ENCODE measurements at places on chromosomes 1 and 21.

DNA sequence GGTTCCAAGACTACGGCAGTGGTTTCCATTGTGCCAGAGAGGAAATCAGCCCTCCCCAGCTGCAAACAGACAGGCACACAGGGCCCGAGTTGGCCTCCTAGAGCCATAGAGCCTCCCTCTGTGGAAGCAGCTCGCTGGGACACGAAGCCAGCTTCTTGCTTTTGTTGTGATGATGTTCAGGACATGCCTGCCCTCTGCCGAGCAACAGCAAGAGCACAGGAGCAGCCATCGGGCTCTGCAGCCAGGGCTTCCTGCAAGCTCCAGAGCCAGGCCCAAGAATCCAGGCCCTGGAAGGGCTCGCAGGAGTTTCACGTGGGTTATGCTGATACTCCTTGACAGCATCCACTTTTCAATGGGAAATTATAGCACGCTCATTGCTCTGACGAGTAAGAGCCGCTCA, 18.5 kb downstream of the NPHP4 start:
- no peak for DNase-seq

DNA sequence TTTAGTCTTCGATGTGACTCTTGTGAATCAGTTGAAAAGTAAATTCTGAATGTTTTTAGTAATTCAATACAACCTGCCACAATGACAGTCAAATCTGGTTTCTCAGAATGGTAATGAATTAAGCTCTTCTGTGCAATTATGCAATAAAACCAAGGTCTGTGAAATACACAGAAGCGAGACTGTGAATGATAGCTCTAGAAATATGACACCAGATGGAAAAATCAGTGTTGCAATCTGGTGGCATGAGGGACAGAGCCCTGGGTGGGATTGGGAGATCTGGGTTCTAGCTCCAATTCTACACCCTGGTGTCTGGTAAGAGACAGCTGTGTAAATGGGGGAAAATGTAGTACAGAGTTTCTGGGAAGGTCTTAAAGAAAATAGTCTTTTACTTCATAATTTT, 586.4 kb upstream of the ZRANB2 start:
- DNase-seq: peak; percentile 84

GRCh38 chr1:23343221-23344110, 618 bp downstream of the HNRNPR start:
- no peak for DNase-seq

- DNase-seq: no peak
Measured at GRCh38 chr21:20998456-20998789, 214 bp downstream of the NCAM2 start.

GRCh38 chr1:211935448-211935970, 99.8 kb downstream of the INTS7 start:
- peak; percentile 67 for DNase-seq

- DNase-seq: no peak
Measured at GRCh38 chr1:201053155-201053860, 29.8 kb upstream of the KIF21B start.

DNA sequence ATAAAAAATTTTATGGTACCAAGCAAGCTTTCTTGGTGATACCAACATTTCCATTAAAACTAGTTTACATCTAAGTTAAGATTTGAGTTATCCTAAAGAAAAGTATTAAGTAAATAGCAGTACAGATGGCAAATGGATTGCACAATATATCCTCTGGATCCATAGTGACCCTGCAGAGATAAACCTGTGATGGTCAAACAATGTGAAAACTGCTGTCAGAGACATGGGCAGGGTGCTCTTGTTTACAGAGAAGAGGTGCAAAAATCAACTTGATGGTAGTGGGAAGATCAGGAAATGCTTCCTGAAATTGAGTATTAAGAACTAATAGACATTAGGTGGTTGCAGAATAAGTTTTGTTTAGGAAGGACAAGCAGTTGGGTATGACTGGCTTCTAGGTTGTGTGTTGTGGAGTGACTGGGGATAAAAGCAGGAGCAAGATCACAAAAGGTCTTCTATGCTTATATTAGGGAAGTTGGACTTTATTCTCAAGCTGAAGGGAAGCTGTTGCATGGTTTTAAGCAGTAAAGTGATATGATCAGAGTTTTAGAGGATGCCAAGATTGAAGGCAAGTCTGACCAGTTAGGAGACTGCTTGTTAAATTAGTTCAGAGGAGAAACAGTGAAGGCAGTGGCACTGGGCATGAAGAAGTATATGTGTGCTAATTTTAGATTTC, 9.9 kb downstream of the TTC3 start:
- no peak for DNase-seq

- DNase-seq: no peak
Measured at GRCh38 chr21:41897700-41898099, 18.6 kb upstream of the PRDM15 start.

DNA sequence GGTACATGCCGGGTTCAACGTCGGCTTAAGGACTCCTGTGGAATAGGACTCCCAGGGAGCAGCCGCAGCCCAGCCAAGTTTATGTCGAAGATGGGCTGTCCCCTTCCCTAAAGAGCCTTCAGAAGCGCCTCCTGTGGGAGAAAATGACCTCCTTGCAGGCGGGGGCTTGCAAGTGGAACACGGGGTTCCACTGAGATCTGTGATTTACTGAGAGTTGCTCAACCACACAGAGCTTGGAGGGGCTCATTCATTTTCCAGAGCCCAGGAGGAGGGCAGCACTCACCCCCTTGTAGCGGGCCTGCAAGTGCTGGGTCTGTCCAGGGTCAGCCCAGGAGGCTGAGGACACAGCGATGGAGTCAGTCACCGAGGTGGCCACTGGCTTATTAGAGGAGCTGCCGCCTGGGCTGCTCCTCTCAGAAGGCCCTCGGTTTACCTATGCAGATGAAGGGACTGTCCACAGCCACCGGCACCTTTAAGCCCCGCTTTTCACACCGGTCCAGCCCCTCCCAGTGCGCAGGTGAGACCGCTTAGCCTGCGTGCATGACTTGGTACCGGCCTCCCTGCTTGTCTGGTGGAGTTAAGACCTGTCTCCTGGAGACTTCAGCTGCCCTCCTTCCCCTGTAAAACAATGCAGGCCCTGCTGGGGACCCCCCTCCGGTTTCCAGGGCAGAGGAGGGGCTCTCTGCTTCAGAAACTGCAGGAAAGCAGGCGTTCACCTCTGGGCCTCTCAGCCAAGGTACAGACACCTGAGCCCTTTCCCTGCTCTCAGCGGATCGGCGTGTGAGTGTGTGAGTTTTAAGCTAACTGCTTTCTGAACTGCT, 57.5 kb downstream of the ATP5PO start:
- no peak for DNase-seq

DNA sequence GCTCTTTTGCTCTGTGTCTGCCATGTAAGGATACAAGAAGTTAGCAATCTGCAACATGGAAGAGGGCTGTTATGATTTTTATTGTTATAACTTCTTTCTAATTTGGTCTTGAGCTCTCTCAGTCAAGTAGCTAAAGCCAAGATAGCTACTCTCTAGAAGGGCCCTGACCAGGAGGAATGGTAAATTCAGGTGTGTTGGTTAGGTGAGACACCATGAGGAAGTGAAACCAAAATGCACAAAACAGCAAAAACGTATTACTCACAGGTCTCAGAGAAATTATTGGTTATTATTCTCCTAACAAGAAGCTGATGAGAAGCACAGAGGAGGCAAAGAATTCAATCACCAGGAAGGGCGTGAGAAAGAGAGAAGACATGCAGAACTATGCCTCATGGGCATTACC, 51.8 kb upstream of the INSL5 start:
- DNase-seq: no peak

DNA sequence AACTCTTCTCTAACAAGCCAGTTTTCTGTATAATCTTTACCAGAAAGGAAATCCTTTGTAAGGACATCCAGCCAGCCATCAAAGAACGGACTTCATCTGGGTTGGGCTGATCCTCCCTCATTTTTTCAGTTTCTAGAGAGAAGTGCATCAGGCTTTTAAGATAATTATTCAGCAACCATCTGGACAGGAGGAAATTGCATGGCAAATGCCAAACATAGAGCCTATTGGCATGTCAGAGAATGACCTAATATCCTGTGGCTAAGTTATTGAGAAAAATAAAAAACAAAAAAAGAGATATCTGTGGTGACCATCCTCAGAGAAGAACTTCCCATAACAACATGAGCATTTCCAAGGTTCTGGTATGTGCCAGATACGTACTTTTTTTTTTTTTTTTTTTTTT, 74.9 kb upstream of the BEND5 start:
- DNase-seq: peak; percentile 80

GRCh38 chr1:55585402-55585792, 370.2 kb upstream of the USP24 start:
- DNase-seq: no peak

DNA sequence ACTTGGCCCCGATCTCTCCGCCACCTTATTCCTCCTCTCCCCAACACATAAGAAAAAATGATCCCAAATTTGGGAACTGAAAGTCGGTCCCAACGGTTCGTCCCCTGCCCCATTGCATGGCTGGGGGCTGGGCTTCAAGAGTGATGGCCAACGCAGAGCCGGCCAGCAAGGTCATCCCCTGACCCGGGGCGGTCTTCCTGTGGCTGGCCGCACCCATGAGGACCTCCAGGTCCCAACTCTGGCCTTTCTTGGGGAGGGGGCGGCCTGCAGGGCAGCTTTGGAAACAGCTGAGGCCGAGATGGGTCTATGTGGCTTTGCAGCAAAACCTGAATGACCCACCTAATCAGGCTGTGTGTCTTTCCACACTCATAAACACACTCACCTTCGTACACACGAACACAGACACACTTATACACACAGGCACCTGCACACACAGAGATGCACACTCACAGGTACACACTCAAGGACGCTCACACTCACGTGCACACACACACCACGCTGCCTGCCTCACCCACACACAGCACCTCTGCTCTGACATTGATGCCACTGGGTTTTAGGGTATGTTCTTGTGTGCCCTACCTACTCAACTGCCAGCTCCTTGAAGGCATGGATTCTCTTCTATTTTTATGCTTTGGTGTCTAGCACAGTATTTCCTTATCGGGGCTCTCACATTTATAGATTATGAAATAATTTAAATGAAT, 562 bp downstream of the DYNLT5 start:
- peak; percentile 59 for DNase-seq

DNA sequence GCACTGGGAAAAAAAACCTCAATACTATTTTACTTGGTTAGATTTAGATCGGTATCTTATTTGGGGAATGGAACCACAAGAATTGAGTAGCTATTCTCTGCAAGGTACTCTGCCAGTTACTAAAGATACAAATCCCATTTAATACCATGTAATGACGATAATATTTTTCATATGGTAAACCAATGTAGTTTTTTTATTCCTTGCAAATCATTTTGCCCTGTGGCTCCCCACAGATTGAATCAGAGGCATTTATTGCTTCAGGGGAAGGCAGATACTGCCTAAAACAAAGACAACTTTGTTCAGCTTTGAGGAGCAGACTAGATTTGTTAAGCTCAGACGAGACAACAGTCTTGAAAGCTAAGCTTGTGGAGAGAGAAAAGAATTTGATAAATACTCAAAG, 226.7 kb upstream of the RUNX1 start:
- DNase-seq: no peak

- no peak for DNase-seq
Measured at GRCh38 chr1:193299038-193299437, 112.6 kb upstream of the B3GALT2 start.

GRCh38 chr21:18772404-18772803, 368.8 kb upstream of the TMPRSS15 start:
- peak; percentile 58 for DNase-seq

- no peak for DNase-seq
Measured at GRCh38 chr1:37723072-37723389, 30.7 kb downstream of the CDCA8 start.

GRCh38 chr21:32132409-32132808, 146.4 kb downstream of the MIS18A start:
- DNase-seq: no peak

GRCh38 chr1:98931128-98931835, 73.4 kb downstream of the PLPPR5 start:
- DNase-seq: no peak

DNA sequence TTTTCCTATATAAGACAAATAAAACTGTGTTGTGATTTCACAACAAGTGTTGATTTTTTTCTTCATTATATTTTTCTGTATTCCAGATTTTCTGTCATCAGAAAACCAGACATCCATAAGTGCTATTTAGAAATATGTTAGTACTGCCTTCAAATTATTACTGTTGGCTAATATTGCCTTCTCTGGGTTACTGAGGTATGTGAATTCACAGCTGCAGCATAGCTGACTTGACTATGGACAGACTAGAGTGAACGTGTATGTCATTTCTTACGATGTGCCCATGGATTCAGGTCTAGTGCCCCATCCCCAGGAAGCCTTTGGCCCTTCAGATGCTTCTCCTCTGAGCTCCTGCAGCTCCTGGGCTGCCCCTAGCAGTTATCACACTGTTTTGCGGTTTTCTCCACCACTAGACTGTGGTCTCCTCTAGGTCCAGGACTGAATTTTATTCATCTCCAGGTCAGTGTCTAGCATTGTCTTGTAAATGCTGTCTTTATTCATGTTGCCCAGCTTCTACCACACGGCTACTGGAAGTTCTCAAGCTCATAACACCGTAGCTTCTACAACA, 118.5 kb downstream of the FGGY start:
- no peak for DNase-seq

- peak; percentile 68 for DNase-seq
Measured at GRCh38 chr1:20634065-20634593, 871 bp downstream of the PINK1 start.

GRCh38 chr1:56710646-56711045, 65.5 kb downstream of the PRKAA2 start:
- DNase-seq: no peak

DNA sequence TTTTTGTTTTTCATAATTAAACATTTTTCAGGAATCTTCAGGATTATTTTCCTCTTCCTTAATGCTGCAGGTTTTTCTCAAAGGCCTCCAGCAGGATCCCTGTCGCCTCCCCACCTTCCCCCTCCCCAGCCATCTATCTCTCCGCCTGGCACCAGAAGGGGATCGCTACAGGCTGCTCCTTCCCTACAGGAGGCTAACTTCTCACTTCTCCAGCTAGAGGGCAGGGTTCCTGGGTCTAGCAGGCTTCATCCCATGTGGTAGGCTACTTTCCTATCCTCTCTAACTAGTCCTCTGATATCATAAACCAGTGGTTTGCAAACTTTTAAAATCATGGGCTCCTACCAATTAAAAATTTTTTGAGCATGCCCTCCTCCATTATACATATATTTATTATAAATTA, 104.1 kb downstream of the KCNN3 start:
- peak; percentile 28 for DNase-seq

DNA sequence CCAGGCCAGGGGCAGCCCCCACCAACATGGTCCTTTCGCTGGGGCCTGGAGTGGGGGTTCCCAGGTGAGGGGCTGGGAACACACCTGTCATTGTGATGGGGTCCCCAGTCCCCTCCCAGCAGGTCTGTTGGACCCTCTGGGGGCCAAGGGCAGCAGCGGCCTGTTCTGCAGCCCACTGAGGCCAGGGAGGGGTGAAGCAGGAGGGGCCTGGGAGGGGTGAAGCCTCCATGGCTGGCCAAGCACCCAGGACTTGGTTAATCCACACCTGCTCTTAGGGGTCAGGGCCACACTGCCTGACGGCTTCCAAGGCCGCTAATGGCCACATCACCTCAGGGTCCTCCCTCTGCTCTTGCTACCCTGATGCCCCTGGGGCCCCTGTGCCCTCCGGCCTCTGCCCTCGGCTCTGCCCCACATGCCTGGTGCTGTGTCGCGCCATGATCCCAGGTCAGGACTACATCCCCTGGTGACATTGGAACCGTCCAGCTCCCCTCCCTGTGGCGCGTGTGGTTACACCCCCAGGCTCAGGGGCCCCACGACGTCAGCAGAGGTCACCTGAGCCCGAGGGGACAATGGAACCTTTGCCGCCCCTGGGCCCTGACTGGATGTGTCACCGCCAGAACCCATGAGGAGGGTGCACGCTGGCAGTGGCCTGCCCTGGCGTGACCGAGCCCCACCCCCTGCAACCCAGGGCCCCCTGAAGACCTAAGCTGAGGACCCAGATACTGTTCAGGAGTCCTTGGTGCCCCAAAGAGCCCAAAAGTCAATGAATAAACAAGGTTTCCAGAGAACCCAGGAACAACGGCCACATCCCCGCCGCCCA, 7.0 kb downstream of the TNFRSF18 start:
- DNase-seq: no peak

Data from MV-4-11 (cell line).